ENCODE measurements at places on chromosomes 13 and 19. TPM values are rescaled to one million over a fixed set of nuclear protein-coding genes. Genes with fewer than 3 reads are reported as not detected.

The MBD3L2 gene
- not detected for total RNA-seq

The CEACAM20 gene
- 0.35 TPM for total RNA-seq

The MTUS2 gene
- 0.41 TPM for total RNA-seq

The CEACAM1 gene
- total RNA-seq, result 13.1 TPM

The TNNT1 gene
- total RNA-seq, result 1.2 TPM

The DHRS12 gene
- total RNA-seq, result 14.9 TPM

The MYH14 gene
- 146 TPM for total RNA-seq

The KCTD4 gene
- not detected for total RNA-seq

The CGB2 gene
- total RNA-seq, result not detected

The TRPM4 gene
- total RNA-seq, result 44.3 TPM

The ZNF222 gene
- total RNA-seq, result 4.5 TPM

The ZNF66 gene
- 6.7 TPM for total RNA-seq

The PLIN3 gene
- total RNA-seq, result 31.9 TPM

The KCNC3 gene
- 12.8 TPM for total RNA-seq

The LILRB1 gene
- 23.6 TPM for total RNA-seq

The LAMP1 gene
- 332 TPM for total RNA-seq

The C19orf67 gene
- total RNA-seq, result not detected

The PRR22 gene
- 2.0 TPM for total RNA-seq

The ZNF850 gene
- total RNA-seq, result 2.8 TPM

The ZNF846 gene
- 10.2 TPM for total RNA-seq

The ZNF837 gene
- 1.6 TPM for total RNA-seq

The SIGLEC8 gene
- total RNA-seq, result 2.1 TPM

The ZNF556 gene
- total RNA-seq, result not detected

The NTF4 gene
- 2.7 TPM for total RNA-seq

The ZNF610 gene
- total RNA-seq, result 2.5 TPM

The SERTAD3 gene
- 32.6 TPM for total RNA-seq

The ATP4B gene
- not detected for total RNA-seq

The PNMA8A gene
- 1.8 TPM for total RNA-seq

The GPR4 gene
- 18.5 TPM for total RNA-seq

The MIDN gene
- total RNA-seq, result 135 TPM

The PLPP2 gene
- 5.7 TPM for total RNA-seq

The NPHS1 gene
- total RNA-seq, result not detected

The CHST8 gene
- total RNA-seq, result 0.64 TPM

The CEACAM21 gene
- 16.3 TPM for total RNA-seq

Measured in upper lobe of right lung (tissue), 1 donor.